ENCODE measurements at places on chromosomes 2 and 18. TPM values are rescaled to one million over a fixed set of nuclear protein-coding genes. Genes with fewer than 3 reads are reported as not detected.

Gene ACMSD
- total RNA-seq = not detected

Gene RAPGEF4
- total RNA-seq = 0.69 TPM

Gene GKN2
- total RNA-seq = not detected

Gene GRP
- total RNA-seq = not detected

Measured in H7 (cell line).